ENCODE measurements at places on chromosomes 2 and 18.

DNA sequence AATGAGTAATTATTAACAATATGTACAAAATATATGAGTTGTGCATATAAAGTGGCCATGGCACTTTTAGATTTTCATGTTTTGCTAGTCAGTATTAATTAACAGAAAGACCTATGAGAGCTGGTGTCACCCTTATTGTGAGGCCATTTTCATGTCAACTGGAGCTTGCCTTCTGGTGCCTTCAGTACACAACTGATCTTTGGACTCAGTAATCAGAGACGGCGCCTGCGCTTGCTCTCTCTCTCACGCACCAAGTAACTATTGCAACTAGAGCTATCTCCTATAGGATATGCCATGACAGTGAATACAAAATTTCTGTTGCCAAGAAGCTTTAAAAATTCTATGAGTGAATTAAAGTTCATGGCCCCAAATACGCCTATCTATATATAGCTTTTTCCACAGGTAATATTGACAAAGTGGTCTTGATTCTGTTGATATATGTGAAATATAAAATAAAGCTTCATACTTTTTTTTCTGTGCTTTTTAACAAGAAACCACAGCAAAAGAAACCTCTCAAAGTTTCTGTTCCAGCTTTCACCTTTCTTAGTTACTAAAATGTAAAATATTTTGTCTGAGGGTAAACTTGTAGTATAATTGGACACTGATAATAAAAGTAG, 2.9 kb downstream of the SERTAD2 start:
- DNase-seq, result no peak

DNA sequence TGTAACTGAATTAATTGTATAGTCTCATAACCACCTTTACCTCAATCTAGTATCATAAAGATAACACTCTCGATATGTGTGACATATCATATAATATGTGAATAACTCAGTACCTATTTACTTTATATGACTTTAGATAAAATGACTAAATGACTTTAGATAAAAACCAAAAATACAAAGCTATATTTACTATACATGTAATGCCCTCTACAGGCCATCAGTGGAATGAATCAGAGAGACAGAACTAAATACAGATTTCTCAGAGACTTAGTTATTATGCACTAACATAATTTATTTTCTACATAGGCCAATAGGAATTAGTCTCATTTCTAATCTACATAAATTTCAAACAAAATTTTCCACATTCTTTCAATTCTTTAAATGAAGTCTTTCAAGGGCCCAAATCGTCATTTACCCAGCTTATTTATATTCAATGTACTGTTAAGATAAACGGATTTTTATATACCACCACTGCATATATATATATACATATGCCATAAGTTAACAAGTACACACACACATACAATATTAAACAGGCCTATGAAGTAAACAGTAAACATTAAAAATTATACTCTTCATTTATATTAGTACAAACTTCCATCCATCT, 219.9 kb downstream of the EXOC6B start:
- no peak for DNase-seq

DNA sequence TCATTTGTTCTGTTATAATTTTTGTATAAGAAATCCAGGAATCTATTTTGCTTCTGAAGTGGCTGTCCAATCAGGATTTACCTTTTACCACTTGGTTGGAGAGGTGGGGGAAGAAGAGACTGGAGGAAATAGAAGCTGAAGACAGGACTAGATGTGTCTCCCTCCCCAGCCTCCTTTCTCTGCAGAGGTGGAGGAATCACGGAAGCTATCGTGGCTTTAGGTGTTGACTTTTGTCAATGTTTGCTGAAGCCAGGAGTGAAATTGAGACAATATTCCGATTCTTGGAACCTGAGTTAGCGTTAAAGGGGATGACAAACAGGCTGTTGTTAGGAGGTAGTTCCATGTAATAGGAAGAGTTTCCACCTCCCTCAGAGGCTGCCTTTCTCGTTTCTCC, 43.5 kb downstream of the PDCL3 start:
- DNase-seq, result no peak

GRCh38 chr18:12703664-12704063, 822 bp downstream of the PSMG2 start:
- DNase-seq, result no peak

DNA sequence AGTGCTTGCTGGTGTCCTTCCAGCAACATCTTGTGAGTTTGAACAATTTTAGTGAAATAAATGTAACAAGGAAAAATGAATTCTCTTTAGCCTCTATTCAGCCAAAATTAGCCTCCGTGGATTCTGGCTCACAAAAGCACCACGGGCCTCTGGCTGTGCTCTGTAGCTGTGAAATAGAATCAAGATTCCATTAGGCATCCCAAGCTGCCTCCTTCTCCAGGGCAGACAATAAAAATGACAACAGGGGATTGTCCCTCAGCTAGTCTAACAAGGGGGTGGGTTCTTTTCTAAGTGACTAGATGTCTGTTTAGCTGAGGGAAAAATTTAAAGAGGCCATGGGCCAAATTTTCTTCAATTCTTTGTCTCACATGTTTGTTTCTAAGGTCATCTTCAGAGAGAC, 254.7 kb upstream of the FIGN start:
- DNase-seq, result no peak

DNA sequence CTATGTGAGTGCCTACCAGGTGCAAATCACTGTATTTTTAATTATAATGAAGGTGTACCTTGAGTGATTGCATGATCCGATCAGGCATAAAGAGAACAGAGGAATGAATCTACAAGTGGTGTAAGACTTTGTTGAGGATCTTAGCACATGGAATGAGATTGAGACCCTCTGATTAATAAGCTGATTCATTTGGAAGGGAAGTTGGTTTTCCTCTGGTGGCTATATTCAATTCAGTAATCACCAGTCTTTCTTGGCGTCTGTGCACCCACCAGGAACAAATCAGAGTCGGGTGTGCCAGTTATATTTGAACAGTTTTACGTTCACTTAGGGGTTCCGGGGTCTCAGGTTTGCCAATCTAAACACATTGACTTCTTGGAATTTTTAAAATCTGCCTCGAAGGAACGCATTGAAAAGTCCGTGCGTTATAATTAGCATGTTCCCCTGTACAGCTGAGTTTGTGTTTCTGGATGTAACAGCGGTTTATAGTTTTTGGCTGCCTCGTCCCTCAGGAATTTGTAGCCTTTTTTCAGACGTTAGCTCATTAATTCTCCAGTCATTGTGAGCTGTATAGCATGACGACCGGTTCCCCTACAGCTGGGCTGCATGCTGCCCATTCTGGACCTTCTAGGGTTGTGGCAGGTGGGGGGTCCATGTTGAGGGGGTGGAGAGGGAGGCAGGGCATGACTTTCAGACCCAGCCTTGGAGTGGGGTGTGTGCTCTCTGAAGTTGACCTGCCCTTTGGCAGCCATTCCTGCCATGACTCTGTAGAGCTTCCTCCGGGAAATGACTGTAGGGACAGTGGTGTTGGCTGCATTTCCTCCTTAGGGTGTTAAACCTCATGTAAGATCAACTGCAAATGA, 20.3 kb downstream of the MYO1B start:
- DNase-seq, result no peak

GRCh38 chr2:134136731-134137130, 117.1 kb upstream of the MGAT5 start:
- DNase-seq, result no peak

DNA sequence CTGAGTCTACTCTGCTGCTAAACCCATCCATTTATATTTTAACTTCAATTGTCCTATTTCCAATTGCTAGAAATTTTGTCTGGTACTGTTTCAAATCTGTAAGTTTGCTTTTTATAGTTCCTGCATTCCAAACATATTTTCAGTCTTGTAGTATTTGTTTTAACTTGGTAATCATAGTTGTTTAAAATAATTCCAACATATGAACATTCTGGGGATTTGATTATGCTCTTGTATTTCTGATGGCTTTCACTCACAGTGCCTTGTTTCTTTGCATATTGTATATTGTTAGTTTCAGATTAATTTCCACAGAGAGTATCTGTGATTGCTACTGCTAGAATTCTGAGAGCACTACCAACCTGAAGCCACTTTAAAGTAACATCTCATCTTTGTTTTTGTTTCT, 202.4 kb downstream of the ETAA1 start:
- DNase-seq, result no peak

- DNase-seq, result no peak
These were observed 318.4 kb downstream of the AGAP1 start for GRCh38 chr2:235812185-235812665.

DNA sequence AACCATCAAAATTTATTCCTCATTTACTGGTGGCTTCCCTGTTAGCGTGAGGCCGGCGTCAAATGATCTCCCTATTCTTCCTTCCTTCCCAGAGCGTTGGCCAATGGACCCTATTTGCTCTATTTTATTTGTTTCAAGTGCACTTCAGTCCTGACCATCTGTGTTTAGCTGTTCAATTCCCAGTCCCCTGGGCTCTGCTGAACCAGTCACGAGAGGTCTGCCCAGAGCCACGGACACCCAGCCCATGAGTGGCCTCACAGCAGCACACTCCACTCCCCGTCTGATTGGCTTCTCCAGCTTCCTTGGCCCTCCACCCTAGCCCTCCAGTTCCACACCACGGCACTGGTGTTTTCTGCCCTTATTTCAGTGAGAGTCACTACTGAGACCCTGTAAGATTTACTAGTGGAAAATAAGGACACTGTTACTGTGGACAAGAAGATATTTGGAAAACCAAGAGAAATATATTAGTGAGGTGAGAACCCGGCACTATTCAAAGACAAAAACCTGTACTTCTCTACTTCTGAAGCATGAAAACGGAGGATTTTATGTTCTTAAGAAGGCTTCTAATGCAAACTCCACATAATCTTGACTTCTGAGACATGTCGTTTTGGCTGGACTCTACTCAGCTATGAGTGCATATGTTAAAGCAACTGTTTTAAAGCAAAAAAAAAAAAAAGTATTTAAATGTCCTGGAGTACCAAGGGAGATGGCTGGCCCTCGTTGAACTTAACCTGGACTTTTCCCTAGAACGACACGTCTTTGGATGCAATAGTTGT, 86.6 kb downstream of the COL6A3 start:
- DNase-seq, result no peak

- DNase-seq, result no peak
These were observed 30.7 kb upstream of the UPP2 start for GRCh38 chr2:158071018-158071417.

GRCh38 chr18:7338846-7339245, 108.0 kb downstream of the LRRC30 start:
- no peak for DNase-seq

- DNase-seq, result no peak
These were observed 56.7 kb downstream of the DIS3L2 start for GRCh38 chr2:232018181-232018580.

DNA sequence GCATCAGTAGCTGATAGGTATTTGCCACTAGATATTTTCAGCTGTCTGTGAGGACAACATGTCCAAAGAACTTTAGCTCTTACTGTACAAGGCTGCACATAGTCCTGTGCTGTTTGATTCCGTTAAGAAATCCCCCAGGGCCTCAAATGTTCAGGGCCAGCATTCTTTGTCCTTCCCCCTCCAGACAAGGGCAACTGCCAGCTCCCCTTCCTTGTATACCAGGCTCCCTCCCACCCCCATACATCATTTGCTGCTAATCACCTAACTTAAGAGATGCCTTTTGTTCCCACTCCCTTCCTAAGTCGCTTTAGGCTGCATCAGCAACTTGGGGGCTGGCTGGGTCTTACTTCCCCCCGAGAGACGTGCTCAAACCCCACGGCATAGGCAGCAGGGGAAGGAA, 138.7 kb downstream of the CDH20 start:
- no peak for DNase-seq

- no peak for DNase-seq
These were observed 25.9 kb downstream of the ALS2 start for GRCh38 chr2:201754717-201755415.

- no peak for DNase-seq
These were observed 251.4 kb upstream of the UBE2E3 start for GRCh38 chr2:180728928-180729559.

- DNase-seq, result no peak
These were observed 68.2 kb downstream of the UBR3 start for GRCh38 chr2:169895294-169895985.

GRCh38 chr2:119266091-119266589, 42.5 kb downstream of the STEAP3 start:
- no peak for DNase-seq

GRCh38 chr2:155755481-155755880, 577.0 kb downstream of the NR4A2 start:
- no peak for DNase-seq

GRCh38 chr2:86036669-86037138, 69.0 kb downstream of the POLR1A start:
- no peak for DNase-seq

GRCh38 chr18:26650310-26651268, 102.2 kb upstream of the KCTD1 start:
- DNase-seq, result no peak

DNA sequence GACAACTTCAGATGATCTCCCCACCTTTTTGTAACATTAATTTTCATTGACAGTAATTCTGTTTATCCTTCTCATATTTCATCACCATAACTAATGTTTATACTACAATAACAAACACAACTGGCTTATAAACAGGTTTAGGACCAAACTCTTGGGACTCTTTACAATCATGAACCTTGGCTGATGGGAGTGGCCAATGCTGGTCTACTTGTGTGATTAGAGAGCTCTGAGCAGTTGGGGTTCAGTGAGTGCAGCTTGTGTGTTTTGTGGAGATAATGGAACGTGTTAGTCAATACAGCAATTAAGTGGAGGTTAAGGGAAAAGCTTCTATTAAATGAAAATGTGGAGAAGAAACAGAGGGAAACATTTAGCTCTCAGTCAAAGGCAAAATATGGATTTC, 207.1 kb downstream of the SPAG16 start:
- DNase-seq, result no peak

DNA sequence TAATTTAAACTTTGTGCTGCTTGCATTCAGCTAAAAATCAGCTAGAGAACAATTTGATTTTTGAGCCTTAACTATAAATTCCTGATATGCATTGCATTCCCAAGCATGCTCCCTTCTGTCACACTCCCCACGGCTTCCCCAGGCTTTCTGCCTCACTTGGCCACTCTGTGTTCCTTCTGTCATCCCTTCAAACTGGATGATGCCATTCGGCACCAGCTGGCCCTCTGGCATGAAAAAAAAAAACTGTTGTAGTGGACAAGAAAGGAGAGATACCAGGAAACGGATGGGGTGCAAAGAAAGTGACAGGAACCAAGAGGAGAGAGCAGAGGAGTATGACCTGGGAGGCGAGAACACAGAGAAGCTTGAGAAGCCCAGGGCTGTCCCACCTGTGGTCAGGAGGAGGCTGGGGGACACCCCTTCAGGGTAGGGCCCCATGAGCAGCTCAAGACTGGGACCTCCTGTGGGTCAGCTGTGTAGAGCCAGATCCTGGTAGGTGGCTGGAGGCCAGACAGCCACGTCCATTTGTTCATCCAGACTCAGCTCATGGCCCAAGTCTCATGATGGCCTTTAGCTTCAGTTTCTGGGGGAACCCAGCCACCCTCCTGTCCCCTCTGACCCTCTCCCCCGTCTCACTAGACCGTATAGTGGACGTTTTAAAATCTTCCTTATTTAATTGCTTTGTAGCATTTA, 211.8 kb downstream of the GBX2 start:
- DNase-seq, result no peak

DNA sequence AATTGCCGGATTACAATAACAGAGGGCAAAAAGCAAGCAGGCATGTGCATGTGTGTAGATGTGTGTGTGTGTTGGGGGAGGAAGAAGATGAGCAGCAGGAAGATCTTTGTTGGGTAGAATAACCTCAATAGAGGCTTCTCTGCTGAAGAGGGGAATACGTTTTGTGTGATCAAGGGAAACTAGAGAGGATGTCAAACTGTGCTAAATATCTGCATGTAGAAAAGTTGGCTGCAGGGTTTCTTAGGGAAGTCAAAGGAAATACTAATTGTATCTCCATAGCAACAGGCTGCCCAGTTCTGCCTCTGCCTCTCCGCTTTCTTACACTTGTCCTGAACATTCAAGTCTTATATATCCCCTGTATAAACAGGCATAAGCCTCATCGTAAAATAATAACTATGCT, 190.1 kb upstream of the RND3 start:
- DNase-seq, result no peak

Data from activated naive CD4-positive, alpha-beta T cell treated with anti-CD3 and anti-CD28 coated beads, Interleukin-2, amount 50 U/mL, for 72 hours (primary cell).